ENCODE measurements at places on chromosomes 12 and 14.

GRCh38 chr14:39109893-39110715 is 4.0 kb upstream of the GEMIN2 start:
- peaks cover 5% of the 10 kb centered on the region for H3K4me1 ChIP-seq
- H3K4me3 ChIP-seq = no peak overlapping the region
- no peaks in the 10 kb centered on the region for H3K36me3 ChIP-seq
- no peaks in the 10 kb centered on the region for H3K27me3 ChIP-seq

DNA sequence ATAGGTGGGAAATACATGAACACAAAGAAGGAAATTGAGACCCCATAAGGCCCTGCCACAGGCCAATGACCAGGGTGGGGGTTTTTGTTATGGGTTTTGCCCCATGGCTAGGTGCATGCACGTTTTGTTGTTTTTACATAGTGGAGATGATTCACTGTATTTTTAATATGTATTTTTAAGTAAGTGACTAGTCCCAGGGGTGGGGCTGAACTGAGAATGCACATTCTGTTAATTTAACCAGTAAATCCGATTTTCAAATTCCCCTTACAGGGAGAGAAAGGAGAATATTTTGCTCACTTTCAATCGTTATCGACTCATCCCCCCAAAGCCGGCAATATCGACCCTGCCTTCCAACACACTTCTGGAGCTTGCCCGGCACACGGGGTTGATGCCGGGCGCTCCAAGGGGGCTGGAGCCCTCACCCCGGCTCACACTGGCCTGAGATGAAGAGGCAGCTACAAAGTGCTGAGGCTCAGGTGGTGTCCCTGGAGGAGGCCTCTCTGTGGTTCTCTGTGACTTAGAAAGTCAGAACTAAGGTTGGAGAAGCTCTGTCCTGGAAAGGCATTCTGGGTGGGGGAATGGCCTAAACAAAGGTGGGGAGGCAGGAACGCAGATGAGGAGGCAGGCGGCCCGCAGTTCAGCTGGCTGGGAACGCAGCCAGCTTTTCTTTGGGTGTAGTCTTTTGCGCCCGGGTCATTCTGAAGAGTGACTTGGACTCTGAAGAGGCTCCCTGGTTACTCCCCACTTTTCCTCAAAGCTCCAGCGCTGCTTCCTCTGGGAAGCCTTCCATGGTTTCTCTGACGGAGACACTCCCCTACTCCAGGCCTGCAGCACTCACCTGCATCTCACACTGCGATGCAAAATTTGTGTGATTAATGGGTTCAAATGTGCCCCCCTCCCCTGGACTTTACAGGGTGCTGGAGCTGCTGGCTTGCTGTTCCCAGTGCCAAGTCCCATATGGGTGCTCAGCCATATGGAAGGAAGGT is 50.7 kb upstream of the DLK1 start:
- DNase-seq = no peak
- H3K27me3 ChIP-seq = no peaks in the 10 kb centered on the region
- no peak overlapping the region for H3K27ac ChIP-seq
- H3K4me3 ChIP-seq = no peak overlapping the region

DNA sequence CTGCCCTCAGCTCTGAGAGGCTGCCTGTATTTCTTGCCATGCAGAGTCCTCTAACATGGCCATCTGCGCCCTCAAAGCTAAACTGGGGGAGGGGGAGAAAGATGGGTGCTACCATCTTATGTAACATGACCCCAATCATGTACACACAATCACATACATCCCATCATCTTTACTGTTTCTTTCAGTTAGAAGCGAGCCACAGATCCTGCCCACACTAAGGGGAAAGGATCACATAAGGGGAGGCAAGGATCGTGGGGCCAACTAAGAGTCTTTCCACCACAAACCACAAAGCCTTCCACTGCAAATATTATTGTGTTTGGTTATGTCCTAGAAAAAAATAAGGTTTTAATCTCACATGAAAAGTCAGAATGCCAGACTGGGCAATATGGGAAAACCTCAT is 11.8 kb upstream of the AMN1 start:
- DNase-seq = no peak
- H3K4me3 ChIP-seq = no peak overlapping the region
- no peak overlapping the region for H3K27ac ChIP-seq
- H3K4me1 ChIP-seq = peaks cover 5% of the 10 kb centered on the region
- H3K27me3 ChIP-seq = no peaks in the 10 kb centered on the region
- no peaks in the 10 kb centered on the region for H3K36me3 ChIP-seq

- no peak for DNase-seq
- no peak overlapping the region for H3K4me3 ChIP-seq
- H3K27ac ChIP-seq = no peak overlapping the region
- no peaks in the 10 kb centered on the region for H3K36me3 ChIP-seq
- no peaks in the 10 kb centered on the region for H3K4me1 ChIP-seq
Observed at GRCh38 chr12:85713373-85713772, 122.8 kb downstream of the RASSF9 start.

DNA sequence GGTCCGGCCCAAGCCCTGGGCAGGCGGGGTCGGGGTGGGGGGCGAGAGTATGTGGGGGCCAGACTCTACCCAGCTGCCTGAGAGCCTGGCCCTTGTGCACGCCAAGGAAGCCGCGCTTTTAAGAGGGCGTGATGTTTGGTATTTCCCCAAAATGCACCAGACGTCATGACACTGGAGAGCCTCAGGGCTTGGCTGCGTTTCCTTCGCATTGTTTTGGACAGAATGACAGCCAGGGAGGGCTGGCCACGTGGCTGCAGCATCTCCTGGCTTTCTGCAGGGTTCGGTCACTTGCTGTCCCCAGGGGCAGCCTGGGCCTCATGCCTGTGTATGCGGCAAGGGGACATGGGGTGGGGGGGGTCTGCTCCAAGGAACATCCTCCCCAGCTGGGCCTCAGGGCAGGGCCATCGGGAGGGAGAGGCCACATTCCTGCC is 16.1 kb upstream of the NUDT14 start:
- DNase-seq = no peak
- H3K27me3 ChIP-seq = peaks cover 13% of the 10 kb centered on the region
- H3K4me1 ChIP-seq = peaks cover 87% of the 10 kb centered on the region
- H3K4me3 ChIP-seq = no peak overlapping the region
- no peaks in the 10 kb centered on the region for H3K36me3 ChIP-seq

DNA sequence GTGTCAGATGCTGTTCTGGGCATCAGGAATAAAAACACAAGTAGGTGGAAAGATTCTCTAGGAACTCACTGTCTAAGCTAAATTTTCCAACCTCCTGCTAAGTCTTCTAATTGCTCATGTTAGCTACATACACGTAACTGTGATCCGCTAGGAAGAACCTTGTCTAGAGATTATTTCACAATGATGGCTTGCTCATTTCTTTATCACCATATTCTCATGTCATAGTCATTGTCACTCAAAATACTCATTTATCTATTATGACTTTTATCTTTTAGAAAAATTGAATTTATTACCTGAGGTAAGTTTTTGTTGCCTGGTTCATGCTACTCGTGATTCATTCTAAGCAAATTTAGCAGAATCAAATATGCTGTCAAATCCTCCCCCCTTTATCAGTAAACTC is 1402.4 kb upstream of the FLRT2 start:
- H3K36me3 ChIP-seq = no peaks in the 10 kb centered on the region
- no peak overlapping the region for H3K4me3 ChIP-seq
- DNase-seq = no peak
- no peaks in the 10 kb centered on the region for H3K4me1 ChIP-seq

Data from upper lobe of left lung (tissue), 6 donors.